Muscle of leg (tissue), 16 donors: ENCODE measurements at places on chromosomes 4 and X. TPM values are rescaled to one million over a fixed set of nuclear protein-coding genes. Genes with fewer than 3 reads are reported as not detected.

SMIM10 gene
- 9.3 TPM for total RNA-seq

GAGE13 gene
- not detected for total RNA-seq

GEMIN8 gene
- 10.7 TPM for total RNA-seq

KLF3 gene
- total RNA-seq: 18.5 TPM

- H3K4me1 ChIP-seq: no peaks in the 10 kb centered on the region
- H3K36me3 ChIP-seq: no peaks in the 10 kb centered on the region
Observed at GRCh38 chr4:138749303-138749702, 266.3 kb upstream of the NOCT start.

DNA sequence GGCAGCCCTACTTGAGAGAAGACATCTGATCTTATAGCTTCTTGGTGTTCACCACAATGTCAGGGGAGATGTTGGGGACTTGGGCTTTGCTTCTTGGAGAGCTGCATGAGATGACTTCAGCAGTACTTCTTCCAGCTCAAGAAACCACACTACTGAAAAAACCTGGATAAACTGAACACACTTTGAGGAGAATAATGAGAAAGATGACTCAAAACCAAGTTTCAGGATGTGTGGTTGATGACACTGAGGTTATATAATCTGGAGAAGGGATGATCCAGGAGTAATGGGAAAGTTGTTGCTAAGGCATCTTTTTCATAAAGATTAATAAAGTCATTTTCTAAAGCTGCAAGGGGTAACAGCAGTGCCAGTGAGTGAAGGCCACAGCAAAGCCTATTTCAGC, 58.4 kb upstream of the PNPLA4 start:
- no peak overlapping the region for H3K4me3 ChIP-seq
- H3K27me3 ChIP-seq: peaks cover 13% of the 10 kb centered on the region
- H3K36me3 ChIP-seq: no peaks in the 10 kb centered on the region
- no peak overlapping the region for H3K27ac ChIP-seq

DNA sequence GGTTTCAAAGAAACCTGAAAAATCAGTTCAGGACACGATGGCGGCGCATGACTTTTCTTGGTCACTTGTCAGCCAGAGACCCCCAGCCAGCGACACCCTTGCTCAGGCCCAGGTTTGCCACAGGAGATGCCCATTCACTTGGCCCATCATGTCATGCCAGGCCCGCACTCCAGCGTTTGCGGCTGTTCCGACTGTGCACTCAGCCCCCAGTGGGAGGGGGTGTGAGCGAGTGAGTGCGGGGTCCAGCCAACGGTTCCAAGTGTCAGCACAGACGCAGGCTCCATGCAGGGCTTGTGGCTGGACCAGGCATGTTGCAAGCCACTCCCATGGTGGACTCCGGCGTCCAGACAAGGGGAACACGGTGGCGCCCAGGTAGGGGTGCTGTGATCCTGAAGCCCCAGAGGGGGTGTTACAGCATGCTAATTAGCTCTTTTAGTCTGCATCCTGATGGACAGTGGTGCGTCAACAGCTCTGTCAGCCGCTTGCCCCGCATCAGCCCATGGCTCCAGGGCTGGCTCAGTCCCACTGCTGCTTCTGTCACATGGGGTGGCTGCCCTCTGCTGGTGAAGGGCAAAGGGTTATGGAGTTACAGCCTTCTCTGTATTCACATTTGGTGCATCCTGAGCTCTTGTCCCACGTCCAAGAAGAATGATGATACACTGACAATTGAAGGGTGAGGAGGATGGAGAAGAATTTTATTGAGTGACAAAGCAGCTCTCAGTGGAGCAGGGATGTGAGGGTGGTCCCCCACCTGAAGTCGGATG, 3.7 kb upstream of the MAEA start:
- no peak overlapping the region for H3K27ac ChIP-seq
- H3K27me3 ChIP-seq: no peaks in the 10 kb centered on the region
- H3K36me3 ChIP-seq: no peaks in the 10 kb centered on the region
- DNase-seq: no peak

GRCh38 chr4:20358110-20358509, 106.4 kb downstream of the SLIT2 start:
- H3K27me3 ChIP-seq: no peaks in the 10 kb centered on the region
- H3K27ac ChIP-seq: no peak overlapping the region
- H3K4me3 ChIP-seq: no peak overlapping the region
- H3K4me1 ChIP-seq: no peaks in the 10 kb centered on the region

GRCh38 chrX:13440176-13440575, 120.3 kb upstream of the ATXN3L start:
- DNase-seq: no peak
- H3K36me3 ChIP-seq: no peaks in the 10 kb centered on the region
- H3K27ac ChIP-seq: no peak overlapping the region
- H3K27me3 ChIP-seq: peaks cover 13% of the 10 kb centered on the region
- no peaks in the 10 kb centered on the region for H3K4me1 ChIP-seq
- H3K4me3 ChIP-seq: no peak overlapping the region

DNA sequence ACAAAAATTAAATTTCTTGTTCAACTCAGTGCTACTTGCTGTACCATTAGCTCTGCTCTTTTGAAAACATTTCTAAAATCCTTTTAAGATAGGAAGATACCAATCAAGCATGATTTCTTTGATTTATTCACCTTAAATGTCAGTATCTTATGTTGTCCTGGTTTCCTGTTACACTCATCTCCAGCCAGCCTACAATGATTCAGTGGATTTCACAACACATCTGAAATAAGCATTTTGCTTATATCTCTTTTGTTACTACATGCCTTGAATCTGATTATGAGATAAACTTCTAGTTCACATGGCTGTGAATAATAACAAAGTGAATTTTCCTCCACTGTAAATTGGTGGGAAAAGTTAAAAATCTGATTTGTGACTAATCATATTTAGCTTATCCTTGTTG, 112.5 kb upstream of the BMP3 start:
- no peak overlapping the region for H3K4me3 ChIP-seq
- no peak for DNase-seq
- H3K27me3 ChIP-seq: no peaks in the 10 kb centered on the region
- H3K4me1 ChIP-seq: no peaks in the 10 kb centered on the region
- H3K36me3 ChIP-seq: no peaks in the 10 kb centered on the region

DNA sequence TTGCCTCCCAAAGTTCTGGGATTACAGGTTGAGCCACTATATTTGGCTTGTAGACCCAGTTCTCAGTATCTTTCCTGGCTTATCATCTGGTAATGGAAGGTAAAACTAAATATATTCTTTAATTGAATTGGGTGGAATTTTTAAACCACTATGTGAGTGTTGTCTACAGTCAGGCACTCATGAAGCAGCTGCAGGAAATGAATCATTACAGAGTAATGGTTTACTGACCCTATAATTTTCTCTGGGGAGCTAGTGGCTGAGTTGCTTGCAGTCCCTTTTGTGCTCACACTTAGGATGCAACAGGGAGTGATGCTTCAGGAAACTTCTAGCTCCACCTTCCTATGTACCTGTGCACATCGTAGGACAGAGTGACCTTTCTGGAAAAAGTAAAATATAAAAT, 4.1 kb upstream of the UGT2B7 start:
- H3K36me3 ChIP-seq: no peaks in the 10 kb centered on the region
- H3K27ac ChIP-seq: no peak overlapping the region
- H3K4me1 ChIP-seq: no peaks in the 10 kb centered on the region
- H3K4me3 ChIP-seq: no peak overlapping the region
- H3K27me3 ChIP-seq: no peaks in the 10 kb centered on the region

- no peak for DNase-seq
- no peak overlapping the region for H3K4me3 ChIP-seq
- no peaks in the 10 kb centered on the region for H3K27me3 ChIP-seq
- H3K36me3 ChIP-seq: no peaks in the 10 kb centered on the region
Observed at GRCh38 chr4:108982402-108983185, 219.7 kb upstream of the ETNPPL start.

DNA sequence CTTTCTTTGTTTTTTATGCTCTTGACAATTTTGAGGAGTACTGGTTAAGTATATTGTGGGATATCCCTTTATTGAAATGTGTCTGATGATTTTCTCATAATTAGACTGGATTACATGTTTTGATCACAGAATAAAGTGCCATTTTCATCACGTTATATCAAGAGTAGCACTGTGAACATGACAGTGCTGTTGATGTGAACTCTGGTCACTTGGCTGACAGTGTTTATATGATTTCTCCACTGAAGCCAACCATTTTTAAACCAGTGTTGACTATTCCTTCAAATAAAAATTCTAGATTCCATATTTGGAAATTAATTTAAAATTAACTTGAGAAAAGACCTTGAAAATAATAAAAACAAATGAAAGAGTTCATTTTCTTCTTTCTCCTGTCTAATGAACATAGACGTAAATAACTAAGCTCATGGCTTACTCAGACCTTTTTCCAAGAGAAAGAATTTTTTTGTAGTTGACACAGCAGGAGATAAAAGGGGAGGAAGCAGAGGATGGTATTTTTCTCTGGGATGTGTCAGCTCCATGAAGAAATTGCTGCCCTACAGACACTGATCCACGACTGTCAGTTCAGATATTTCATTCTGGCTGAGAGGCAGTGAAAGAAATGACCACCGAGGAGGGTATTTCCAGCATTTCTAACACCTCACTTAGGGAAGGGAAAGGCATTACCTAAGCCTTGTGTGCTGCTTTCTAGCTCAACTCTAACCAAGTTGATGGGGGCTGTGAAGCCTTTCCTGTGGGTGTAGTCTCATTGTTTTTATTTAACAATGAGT, 150.9 kb upstream of the ANK2 start:
- no peak overlapping the region for H3K4me3 ChIP-seq
- H3K27me3 ChIP-seq: no peaks in the 10 kb centered on the region
- DNase-seq: no peak
- peaks cover 7% of the 10 kb centered on the region for H3K4me1 ChIP-seq

GRCh38 chr4:20062054-20062453, 189.7 kb upstream of the SLIT2 start:
- H3K27me3 ChIP-seq: no peaks in the 10 kb centered on the region
- DNase-seq: no peak

DNA sequence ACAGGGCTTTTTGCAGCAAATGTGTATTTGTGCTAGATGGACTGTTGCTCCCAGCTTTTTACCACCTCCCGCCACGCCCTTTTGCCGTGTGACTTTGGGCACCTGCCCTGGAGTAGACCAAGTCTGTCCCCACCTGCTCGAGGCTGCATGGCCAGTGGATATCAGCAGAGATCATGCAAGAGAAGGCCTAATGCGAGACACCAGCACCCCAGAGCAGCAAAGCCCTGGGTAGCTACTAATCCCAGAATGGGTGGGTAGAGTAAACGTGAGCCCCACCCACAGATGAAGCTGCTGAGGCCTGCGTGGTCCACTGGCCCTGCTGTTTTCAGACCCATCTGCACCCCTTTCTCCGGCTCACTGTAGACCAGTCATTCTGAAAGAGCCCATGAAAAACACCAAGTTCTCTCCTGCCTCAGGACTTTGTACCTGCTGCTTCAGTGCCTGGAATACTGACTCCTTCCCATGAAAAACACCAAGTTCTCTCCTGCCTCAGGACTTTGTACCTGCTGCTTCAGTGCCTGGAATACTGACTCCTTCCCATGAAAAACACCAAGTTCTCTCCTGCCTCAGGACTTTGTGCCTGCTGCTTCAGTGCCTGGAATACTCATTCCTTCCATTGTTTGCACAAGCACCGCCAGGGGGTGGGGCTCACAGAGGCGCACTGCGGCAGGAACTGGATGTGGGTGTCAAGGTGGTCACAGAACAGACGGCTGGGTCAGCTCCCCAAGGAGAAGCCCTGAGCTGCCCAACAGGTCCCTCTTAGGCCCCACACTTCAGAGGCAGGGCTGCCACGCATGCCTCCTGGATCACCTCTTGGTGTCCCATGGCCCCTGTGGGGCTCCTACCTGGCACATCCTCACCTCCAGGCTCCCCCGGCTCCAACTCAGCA, 5.1 kb upstream of the TNIP2 start:
- no peaks in the 10 kb centered on the region for H3K36me3 ChIP-seq
- no peak overlapping the region for H3K4me3 ChIP-seq
- DNase-seq: no peak
- no peak overlapping the region for H3K27ac ChIP-seq

DNA sequence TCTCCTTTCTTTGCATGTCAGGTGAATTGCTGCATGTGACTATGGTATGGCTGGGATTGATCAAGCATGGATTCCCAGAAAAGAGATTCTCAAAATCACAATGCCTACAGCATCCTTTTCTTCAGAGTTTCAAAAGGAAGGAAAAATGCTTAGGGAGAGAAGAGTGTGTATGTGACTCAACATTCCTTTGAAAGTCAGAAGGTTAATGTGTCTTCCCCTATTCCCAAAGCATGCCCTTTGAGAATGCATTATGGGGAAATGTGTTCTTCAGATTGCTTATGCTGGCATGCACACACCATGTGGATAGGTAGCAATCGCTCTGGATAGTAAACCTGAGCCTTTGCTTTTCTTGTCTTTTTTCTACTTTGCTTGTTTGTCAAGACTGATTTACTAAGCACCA, 78.5 kb downstream of the ELOVL6 start:
- H3K4me1 ChIP-seq: no peaks in the 10 kb centered on the region
- H3K27ac ChIP-seq: no peak overlapping the region
- H3K36me3 ChIP-seq: no peaks in the 10 kb centered on the region
- DNase-seq: no peak
- no peak overlapping the region for H3K4me3 ChIP-seq
- no peaks in the 10 kb centered on the region for H3K27me3 ChIP-seq
